Hematopoietic multipotent progenitor cell treated with erythropoietin and hydrocortisone succinate and interleukin-3 and kit ligand, for 8 days (in vitro differentiated cells): ENCODE measurements at places on chromosomes 7 and 10.

DNA sequence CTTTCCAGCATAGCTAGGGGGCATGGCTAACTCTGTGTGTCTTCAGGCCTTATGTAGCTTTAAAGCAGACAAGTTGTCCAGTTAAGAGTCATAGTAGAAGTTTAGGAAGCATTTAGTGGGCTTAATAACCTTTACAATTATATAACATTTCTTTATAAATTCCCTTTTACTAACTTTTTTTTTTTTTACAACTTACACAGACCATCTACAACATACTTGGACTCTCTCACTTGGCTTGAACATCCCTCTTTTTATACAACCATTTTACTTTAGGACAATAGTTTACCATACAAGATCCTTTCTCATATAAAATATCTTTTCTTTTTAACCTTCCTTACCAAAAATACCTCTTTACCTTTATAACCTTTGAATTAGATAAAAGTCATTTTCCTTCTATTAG lies 26.3 kb downstream of the SP4 start:
- no peak for DNase-seq

GRCh38 chr7:69873512-69873911 lies 275.2 kb downstream of the AUTS2 start:
- no peak for DNase-seq

- peak; percentile 55 for DNase-seq
Observed at GRCh38 chr7:74542558-74543117, 88.9 kb downstream of the GTF2IRD1 start.

DNA sequence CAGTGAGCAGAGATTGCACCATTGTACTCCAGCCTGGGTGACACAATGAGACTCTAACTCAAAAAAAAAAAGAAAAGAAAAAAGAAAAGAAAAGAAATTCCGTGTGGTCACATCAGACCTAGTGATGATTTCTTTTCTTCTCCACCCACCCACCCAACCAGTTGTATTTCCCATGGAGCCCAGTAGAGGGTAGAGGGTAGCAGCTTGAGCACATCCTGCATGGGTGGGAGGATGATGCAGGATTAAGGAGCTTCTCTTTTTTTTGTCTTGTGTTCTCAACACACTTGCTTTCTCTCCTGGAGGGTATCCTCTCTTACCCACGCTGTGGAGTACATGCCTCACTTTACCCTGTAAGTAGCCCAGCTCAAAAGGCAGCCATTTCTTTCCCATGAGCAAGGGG lies 118.6 kb upstream of the CARD11 start:
- DNase-seq: peak; percentile 15

- DNase-seq: no peak
Observed at GRCh38 chr10:127013211-127013656, 108.0 kb downstream of the DOCK1 start.

- DNase-seq: no peak
Observed at GRCh38 chr10:69661414-69662172, 31.5 kb downstream of the FAM241B start.

- DNase-seq: no peak
Observed at GRCh38 chr7:15602236-15602635, 40.4 kb upstream of the AGMO start.

GRCh38 chr7:954330-955238 lies at the start of gene ADAP1:
Gene ADAP1, minus strand, starts transcription at chr7:954680. Its CDS starts 203 bp downstream, at chr7:954477.
- DNase-seq: peak; percentile 36

DNA sequence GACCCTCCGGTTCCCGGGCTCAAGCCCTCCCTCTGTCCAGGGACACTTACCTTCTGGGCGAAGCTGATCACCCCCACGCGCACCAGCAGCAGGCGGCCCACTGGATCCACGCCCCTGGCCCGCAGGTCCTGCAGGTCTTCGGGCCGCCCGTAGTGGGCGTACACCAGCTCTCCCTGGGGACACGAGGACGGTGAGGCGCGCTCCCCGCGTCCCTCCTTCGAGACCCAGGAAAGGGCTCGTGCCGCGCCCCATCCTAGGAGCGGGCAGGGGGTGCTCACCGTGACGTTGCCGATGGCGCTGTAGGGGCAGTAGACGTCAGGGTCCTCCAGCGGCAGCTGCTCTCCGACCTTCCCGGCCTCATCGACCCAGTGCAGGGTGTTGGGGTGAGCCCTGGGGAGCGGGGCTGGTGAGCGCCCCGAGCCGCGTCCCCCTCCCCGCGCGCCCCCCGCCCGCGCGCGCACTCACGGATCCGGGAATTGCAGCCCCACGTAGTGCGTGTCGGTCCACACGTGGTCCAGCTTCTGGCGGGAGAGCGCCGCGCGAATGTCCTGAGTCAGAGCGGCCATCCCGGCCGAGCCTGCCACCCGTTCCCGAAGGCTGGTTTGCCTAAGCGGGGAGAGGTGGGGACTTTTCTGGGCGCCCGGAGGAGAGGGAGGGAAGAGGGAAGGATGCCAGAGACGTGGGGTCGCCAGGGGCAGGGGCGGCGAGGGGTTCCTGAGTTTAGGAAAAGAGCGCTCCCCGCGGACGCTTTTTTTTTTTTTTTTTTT lies 8.2 kb downstream of the TFR2 start:
- peak; percentile 67 for DNase-seq

DNA sequence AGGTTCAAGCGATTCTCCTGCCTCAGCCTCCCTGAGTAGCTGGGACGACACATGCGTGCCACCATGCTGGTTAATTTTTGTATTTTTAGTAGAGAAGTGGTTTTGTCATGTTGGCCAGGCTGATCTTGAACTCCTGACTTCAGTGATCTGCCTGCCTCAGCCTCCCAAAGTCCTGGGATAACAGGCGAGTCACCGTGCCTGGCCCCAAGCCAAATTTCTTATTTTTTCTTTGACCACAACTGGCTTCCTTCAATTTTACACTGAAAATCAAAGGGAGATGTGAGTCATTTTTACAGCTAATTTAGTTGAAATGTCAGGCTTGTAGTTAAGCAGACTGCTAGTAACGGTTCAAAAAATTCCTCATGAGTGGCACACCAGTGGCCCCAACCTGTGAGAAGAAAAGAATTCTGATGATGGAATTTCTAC lies 7.8 kb downstream of the RNF216 start:
- peak; percentile 60 for DNase-seq

DNA sequence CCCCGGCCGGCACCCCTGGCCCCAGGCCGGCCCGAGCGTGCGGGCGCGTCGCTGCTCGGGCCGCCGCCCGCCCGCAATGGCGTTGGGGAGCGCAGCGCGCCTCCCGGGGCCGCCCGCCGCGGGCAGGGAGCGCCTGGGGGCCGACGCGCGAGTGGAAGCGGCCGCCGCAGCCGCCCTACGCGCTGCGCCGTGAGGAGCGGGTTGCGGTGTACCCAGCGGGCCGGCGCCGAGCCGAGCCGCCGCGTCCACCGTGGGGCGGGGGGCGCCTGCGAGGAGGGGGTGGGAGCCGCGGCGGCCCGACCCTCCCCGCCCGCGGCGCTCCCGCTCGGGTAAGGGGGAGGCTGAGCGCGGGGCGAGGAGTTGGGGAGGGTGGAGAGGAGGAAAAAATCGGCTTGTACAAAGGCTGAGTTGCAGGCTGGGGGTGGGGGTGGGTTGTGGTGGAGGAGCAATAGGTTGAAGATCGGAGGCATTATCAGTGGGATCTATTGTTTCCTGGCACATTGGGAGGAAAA lies 473 bp downstream of the PPP1R9A start:
- DNase-seq: no peak

GRCh38 chr10:102112210-102112817 lies 7.9 kb downstream of the LDB1 start:
- peak; percentile 99 for DNase-seq

GRCh38 chr7:49769285-49769857 lies 4.1 kb upstream of the VWC2 start:
- DNase-seq: no peak

- no peak for DNase-seq
Observed at GRCh38 chr10:61642676-61643075, 20.1 kb upstream of the CABCOCO1 start.

- no peak for DNase-seq
Observed at GRCh38 chr7:82700741-82701140, 257.2 kb upstream of the CACNA2D1 start.

DNA sequence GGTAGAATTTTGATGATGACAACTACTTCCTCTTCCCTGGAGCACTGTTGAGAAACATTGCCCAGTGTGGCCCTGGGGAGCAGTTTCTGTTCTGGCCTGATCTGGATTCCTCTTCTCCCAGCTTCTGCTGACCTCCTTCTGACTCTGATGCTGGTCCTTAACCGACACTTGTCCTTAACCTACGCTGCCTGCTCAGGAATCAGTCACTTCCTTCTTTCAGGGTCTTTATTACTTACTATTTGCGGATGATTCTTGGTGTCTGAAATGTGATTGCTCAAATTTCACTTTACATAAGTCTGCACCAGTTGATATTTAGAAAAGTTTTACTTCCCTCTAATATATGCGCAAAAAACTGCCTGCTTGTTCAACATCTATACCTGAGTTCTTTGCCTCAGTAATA lies 164.1 kb downstream of the PTEN start:
- no peak for DNase-seq

GRCh38 chr7:20113427-20114027 lies 103.7 kb downstream of the MACC1 start:
- no peak for DNase-seq

- no peak for DNase-seq
Observed at GRCh38 chr7:28998105-28998504, 40.0 kb upstream of the TRIL start.

- DNase-seq: no peak
Observed at GRCh38 chr10:103145046-103145445, 48.0 kb downstream of the NT5C2 start.

- DNase-seq: no peak
Observed at GRCh38 chr10:51358227-51358626, 283.9 kb downstream of the PRKG1 start.

GRCh38 chr7:124032369-124033094 lies at the start of gene TMEM229A:
Gene TMEM229A, minus strand, starts transcription at chr7:124033067. Its CDS starts 64 bp downstream, at chr7:124033003.
- DNase-seq: no peak

GRCh38 chr7:50653981-50654425 lies 88.8 kb upstream of the DDC start:
- no peak for DNase-seq

DNA sequence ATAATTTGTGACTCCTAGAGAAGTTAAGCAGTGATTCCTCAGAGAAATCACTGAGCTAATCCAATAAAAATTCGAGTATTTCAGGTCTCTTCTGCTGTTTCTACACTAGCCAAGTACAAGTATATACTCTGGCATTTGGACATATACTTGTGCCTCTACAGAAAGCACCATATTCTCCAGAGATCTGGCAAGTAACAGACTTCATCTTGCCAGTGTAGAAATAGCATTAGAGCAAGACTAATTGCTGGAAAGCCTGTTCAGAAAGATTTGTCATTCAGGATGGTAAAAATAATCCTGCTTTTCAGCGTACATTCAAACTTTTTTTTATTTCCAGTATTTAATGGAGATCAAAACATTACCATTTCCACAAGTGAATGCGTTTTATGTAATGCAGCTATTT lies 410.8 kb upstream of the ETV1 start:
- DNase-seq: no peak
